HCT116 (cell line): ENCODE measurements at places on chromosomes 5 and 9.

- no peak for DNase-seq
These were observed 668.3 kb upstream of the CDH18 start for GRCh38 chr5:20656262-20656661.

DNA sequence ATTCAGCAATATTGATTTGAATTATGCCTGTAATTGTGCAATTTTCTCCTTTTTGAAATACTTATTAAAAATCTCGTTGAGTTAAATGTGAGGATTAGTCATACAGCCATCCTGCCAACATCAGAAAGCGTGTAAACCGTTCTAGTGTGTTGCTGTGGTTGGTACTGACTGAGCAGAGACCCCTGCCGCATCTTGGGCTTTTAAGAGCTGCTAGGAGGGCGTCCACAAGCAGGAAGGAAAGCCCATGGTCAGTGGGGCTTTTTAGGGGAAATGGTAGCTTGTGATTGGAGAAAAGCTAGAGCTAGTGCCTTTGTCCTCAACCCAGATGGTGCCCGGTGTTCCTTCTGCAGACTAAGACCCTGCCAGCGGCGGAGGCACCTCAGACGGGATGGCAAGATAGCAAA lies 1.3 kb downstream of the SDHA start:
- DNase-seq = no peak

GRCh38 chr5:56812110-56812509 lies 3.2 kb upstream of the MAP3K1 start:
- no peak for DNase-seq

DNA sequence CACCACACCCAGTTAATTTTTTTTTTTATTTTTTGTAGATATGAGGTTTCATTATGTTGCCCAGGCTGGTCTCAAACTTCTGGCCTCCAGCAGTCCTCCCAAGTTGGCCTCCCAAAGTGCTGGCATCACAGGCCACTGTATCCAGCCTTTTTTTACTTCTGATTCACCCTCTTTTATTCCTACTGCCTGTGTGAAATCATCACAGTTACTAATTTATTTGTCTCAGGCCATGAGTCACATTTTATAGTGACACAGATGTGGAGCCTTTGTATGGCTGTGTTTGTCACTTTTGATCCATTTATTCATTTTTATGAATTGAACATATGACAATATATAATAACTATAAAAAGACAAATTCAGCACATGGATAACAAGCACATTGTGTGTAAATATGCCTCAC lies 67.1 kb upstream of the SNX2 start:
- no peak for DNase-seq

GRCh38 chr9:4417578-4418325 lies 72.5 kb upstream of the SLC1A1 start:
- DNase-seq = no peak

DNA sequence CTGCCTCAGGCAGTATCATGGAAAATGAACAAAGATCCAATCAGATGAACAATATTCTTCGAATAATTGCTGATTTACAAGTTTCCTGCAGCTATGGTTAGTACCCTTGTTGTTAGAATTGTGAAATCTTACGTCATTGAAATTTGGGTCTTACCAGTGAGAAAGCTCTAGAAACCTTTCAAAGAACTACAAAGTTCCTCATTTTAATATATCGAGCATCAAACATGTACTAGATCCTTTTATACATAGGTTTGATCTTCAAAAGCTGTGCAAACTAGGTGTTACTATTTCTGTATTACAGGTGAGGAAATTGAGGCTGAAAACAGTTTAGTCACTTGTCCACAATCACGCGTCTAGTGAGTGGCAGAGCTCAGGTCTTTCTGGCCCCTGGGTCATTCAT lies 43.7 kb upstream of the ANGPTL2 start:
- no peak for DNase-seq

DNA sequence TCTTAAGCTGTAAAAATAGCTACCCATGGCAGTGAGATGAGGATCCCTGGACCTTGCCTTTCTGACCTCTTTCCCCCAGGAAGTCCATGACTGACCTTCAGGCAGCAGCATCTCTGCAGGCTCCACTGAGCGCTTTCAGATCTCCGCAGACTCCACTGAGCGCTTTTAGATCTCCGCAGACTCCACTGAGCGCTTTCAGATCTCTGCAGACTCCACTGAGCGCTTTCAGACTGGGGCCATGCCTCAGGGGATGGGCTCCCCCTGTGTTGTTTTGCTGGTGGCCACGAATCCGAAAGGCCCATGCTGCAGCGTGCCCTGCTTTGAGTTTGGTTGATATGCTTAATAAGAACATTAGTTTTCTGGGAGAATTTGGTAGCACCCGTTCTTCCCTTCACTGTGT lies 254.2 kb downstream of the FANCC start:
- DNase-seq = no peak

- no peak for DNase-seq
These were observed 28.1 kb downstream of the ZNF608 start for GRCh38 chr5:124718380-124718789.

GRCh38 chr5:96856371-96856770 lies 19.9 kb upstream of the ERAP2 start:
- DNase-seq = no peak

- DNase-seq = no peak
These were observed 428.0 kb downstream of the PSAT1 start for GRCh38 chr9:78724896-78725295.
